ENCODE measurements at places on chromosomes 13 and 19.

DNA sequence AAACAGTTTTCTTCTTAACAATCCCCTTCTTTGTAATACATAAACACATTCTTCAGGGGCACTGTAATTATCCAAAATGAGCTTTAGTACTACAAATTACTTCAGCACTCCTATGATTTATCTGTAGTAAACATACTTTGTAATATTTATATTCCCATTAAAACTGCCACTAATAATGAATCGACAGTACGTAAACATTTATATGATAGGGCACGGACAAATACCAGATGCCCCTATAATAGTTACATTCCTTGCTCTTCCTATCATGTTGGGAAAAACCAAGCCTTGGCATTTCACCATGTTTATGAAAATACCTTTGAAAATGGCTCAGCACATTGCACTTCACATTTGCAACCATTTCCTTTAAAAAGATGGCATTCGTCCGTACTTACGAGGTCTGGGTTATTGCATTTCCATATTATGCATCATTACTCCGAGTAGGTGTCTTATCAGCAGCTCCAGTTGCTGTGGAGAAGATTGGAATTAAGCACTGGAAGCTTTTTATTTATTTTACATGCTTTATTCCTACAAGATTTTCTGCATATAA is 1043.4 kb downstream of the DIAPH3 start:
- no peak for DNase-seq

DNA sequence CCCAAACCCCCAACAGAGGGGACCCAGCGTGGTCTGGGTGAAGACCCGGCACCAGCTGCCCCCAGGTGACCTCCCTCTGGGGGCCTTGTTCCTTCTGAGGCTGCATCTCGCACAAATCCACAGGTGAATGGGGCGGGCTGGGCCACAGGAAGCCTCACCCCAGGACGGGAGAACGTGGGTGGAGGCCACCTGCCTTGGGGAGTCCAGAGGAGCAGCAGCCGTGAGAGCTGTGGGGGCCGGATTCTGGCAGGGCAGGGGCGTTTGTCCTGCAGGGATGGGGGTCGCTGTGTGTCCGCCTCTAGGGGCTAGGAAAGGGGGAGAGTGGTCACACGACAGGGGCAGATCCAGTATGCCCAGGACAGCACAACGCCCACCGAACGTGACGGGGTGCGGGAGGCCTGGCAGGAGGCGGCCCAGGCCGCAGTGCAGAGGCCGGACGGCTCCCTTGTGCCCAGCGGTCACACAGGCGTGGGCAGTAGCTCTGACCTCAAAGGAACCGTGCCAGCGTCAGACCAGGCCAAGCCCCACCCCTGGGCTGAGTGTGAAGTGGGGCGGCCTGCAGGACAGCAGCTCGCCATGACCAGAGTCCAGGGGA is 6.7 kb downstream of the POLR2E start:
- no peak for DNase-seq

DNA sequence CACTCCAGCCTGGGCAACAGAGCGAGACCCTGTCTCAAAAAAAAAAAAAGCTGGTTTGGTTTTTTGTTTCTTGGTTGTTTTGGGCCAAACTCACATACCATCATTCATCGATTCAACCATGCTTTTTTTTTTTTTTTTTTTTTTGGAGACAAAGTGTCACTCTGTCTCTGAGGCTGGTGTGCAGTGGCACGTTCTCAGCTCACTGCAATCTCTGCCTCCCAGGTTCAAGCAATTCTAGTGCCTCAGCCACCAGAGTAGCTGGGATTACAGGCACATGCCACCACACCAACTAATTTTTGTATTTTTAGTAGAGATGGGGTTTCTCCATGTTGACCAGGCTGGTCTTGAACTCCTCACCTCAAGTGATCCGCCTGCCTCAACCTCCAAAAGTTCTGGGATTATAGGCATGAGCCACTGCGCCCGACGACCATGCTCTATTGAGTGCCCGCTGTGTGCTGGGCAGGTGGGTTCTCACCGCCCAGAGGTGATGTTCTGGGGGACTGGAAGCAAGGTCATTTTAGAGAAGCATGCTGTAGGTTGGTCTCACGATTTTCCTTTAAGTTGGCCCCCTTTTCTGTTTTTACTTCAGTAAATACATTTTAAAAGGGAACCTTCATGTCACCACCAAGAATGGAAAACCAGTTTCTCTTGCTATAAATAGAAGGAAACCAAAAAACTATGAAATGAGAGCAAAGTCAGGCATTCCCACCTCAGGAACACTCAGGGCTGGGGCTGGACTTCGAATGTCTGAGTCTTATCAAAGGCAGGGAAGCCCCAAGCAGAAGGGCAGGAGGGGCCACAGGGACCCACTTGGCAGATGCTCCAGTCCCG is 8.3 kb upstream of the JUND start:
- DNase-seq = no peak

GRCh38 chr13:75145927-75146326 is 336.0 kb downstream of the TBC1D4 start:
- no peak for DNase-seq

- no peak for DNase-seq
These were observed 8.8 kb upstream of the CPB2 start for GRCh38 chr13:46113596-46113995.

DNA sequence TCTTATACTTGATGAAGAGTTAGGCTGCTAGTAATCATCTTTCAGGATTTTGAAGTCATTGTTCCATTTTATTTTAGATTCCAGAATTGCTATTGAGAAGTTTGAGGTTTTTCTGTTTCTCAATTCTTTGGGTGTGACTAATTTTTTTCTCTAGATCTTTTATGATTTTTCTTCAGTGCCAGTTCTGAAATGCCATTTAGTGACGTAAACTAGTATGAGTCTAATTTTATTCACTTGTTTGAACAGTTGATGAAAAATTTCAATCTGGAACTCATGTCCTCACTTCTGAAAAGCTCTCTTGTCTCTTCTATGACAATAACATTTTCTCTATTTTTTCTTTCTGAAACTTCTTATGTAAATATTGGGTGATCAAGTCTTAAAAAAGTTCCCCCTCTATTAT is 188.5 kb upstream of the HTR2A start:
- DNase-seq = no peak

DNA sequence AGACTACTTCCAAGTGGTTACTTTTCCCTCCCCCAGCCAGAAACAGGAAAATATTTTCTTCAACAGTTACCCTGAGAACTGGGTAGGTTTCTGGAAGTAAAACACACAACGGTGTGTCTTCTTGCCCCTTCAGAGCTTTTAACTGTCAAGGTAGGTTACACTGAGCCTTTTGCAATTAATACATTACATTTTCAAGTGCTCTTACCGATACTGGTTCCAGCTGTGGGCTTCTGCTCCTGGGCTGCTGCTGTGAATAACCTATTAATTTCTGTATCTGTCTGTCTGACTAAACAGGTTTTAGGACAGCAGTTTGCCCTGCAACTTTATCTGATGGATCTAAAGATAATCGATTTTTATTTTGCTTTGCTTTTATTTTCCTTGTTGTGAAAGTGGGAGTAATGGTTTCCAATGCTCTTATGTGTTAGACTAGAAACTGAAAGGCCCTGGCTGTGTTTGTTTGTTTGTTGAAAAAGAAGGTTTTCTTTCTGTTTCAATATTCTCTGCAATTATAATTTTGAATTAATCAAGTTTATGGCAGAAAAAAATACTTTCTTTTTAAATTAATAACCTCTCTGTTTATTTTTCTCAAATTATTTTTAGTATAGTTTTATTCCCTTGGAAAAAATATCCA is 196.7 kb upstream of the SLITRK6 start:
- DNase-seq = no peak

DNA sequence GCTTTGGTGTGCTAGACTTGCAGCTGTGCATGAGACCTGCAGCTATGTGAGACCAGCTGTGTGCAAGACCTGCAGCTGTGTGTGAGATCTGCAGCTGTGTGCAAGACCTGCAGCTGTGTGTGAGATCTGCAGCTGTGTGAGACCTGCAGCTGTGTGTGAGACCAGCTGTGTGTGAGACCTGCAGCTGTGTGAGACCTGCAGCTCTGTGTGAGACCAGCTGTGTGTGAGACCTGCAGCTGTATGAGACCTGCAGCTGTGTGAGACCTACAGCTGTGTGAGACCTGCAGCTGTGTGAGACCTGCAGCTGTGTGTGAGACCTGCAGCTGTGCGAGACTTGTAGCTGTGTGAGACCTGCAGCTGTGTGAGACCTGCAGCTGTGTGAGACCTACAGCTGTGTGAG is 6.7 kb upstream of the DCUN1D2 start:
- DNase-seq = no peak

GRCh38 chr13:24511816-24512196 is 772 bp downstream of the PARP4 start:
- DNase-seq = no peak

DNA sequence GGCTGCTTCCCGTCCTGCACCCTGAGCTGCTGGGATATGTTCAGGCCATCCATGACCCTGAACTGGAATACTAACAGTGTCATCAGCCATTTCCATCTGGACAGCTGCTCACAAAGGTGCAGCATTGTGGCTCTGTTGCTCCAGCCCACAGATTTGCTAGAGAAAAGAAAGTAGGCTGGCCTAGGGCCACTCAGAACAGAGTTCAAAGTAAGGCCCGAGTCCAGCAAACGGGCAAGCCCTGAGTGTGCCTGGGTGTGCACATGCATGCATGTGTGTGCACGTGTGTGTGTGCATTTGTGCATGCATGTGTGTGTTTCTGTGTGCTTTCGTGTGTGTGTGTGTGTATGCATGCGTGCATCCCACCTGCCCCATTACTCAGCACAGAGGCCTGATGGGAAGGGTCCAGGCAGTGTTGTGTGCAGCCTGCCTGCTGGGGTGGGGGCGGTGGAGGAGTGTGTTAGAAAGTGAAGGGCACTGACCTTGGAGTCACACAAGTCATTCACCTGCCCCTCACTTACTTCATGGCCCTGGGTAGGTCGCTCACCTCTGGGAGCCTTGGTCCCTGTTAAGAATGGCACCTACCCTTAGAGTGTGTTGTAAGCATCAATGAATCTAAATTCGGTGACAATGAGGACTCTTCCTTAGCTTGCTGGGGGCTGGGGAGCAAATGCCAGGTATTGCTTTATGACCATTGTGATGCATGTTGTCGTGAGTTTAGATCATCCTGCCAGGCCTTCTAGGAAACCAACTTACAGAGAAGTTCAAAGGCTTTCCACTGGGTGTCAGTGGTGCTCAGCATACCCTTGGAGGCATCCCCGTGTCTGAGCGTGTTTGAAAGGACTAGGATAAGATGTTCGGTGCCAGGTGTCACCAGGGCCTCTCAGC is 53.2 kb downstream of the GPR12 start:
- peak; percentile 63 for DNase-seq

- no peak for DNase-seq
These were observed 4.8 kb upstream of the LAMP1 start for GRCh38 chr13:113292021-113292862.

DNA sequence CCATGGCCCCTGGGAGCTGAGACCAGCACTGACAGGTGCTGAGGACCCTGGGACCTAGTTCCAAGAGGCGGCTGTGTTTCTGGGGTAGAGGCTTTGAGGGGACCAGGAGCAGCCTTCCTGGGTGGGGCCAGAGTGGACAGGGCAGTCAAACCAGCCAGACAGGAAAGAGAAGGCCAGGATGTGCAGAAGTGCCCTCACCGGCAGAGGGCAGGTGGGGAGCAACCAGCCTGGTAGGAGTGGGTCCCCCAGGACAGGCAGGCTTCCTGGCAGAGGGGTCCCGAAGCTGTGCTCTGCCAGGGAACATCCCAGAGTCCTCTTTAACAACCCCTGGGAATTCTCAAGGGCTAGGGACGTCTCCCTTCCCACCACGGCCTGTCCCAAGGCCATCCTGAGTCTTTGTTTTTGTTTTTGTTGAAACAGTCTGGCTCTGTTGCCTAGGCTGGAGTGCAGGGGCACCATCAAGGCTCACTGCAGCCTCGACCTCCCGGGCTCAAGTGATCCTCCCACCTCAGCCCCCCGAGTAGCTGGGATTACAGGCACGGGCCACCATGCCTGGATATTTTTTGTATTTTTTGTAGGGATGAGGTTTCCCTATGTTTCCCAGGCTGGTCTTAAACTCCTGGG is 3.0 kb upstream of the HIPK4 start:
- DNase-seq = no peak

All from NCI-H1092 (cell line).